ENCODE measurements at places on chromosomes 12 and 14.

GRCh38 chr12:52608826-52609630, 7.8 kb upstream of the KRT72 start:
- DNase-seq, result no peak

- no peak for DNase-seq
Observed at GRCh38 chr14:69430306-69430939, 31.9 kb downstream of the SLC39A9 start.

DNA sequence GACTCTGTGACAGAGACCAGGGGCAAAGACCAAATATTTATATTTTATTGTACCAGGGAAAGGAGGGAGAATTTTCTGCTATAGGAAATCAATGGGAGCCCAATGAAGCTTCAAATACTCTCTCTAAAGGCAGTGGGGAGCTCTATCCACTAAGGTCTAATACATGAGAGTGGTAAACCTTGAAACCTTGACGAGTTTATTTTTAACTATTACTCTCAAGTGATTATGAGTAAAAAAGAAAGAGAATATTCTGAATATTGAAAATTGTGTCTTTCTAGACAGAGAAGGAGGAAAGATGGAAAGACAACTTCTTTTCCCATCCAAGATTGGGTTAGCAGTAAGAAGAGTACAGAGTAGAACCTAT, 1722.1 kb upstream of the SEL1L start:
- DNase-seq, result no peak

DNA sequence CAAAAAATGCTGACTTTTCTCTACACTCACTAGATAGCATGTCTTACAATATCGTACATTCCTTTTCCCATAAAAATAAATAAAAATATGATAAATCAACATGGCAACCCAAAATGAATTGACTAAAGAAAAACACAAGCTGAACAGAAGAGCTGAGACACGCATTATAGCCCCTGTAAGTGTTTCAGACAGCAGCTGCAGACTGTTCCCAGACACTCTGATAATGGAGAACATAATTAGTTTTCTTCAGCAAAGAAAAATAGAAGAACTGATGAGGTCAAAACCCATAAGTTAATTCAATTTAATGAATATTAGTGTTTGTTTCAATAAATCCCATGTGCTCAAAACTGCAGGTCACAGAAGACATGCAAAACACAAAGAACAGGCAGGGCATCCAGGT, 23.8 kb downstream of the ST8SIA1 start:
- no peak for DNase-seq

DNA sequence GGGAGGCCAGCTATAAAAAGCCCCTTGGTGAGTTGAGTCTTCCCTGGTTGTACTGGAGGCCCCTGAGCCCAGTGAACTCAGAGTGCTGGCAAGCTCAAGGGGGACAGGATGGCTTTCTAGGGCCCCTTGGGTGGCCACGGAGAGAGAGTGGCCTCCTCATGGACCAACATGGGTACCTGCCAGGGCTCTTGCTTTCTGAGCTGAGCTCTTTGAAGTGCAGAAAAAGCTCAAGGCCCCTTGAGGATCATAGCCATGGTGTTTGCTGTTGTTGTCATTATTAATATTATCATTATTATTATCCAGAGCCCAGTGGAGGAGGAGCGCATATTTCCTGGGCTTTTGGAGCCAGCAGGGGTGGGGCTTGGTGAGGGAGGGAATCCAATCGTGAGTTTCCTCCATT, 6.7 kb downstream of the RNFT2 start:
- DNase-seq, result no peak

DNA sequence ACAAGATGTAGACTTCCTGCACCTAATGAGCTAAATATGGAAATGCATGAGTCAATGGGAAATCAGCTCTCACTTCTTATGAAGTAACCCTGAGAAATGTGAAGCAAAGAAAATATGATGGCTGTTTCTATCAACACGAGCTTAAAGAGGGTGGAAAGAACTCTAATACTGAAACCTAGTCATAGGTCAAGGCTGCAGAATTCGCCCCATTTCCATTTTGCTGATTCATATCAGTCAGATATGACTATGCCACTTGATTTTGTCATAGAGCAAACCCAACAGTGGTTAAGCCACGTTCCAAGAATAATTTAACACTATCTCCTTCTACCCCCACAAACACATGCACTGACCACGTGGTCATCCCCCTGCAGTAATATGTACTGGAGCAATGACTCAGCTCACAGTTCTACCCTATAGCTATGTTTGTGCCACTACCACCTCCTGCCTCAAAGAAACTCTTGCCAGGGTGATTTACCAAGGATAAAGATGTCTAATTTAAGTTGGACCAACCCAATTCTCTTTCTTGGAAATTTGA, 157.5 kb downstream of the TMTC3 start:
- no peak for DNase-seq

DNA sequence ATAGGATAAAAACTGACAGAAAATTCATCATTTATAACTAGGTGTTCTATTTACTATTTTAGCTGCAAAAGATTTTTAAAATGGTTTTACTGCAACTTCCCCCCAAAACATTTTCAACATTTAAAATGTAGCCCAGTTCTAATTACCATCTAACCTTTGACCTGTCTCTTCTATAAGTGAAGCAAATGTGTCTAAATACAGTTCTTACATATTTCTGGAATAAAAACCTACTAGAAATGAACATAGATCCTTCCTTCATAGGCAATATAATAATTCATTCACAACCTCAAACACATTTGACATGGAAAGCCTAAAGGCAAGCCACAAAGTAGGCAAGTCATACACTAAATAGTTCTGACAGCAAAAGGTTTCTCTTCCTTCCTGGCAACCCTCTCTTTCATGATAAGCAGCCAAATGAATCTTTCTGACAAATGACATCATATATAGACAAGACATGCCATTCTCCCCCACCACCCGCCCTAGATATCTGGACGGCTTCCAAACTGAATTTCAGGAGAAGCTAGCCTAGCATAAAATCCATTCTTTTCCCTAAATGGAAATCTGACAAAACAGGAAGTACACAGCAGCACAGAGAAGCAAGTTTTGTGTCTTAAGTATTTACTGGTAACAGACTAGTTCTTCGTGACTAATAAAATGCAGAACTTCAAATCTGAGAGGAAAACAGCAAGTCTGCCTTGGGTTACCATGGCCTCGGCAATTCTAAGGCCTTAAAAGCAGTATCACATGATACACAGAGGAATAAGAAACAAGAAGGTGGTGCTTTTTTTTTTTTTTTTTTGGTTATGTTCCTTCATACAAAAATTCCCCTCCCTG, 17.2 kb upstream of the ARID4A start:
- peak; percentile 62 for DNase-seq

GRCh38 chr12:109881752-109882151, 1.4 kb upstream of the GLTP start:
- DNase-seq, result no peak

DNA sequence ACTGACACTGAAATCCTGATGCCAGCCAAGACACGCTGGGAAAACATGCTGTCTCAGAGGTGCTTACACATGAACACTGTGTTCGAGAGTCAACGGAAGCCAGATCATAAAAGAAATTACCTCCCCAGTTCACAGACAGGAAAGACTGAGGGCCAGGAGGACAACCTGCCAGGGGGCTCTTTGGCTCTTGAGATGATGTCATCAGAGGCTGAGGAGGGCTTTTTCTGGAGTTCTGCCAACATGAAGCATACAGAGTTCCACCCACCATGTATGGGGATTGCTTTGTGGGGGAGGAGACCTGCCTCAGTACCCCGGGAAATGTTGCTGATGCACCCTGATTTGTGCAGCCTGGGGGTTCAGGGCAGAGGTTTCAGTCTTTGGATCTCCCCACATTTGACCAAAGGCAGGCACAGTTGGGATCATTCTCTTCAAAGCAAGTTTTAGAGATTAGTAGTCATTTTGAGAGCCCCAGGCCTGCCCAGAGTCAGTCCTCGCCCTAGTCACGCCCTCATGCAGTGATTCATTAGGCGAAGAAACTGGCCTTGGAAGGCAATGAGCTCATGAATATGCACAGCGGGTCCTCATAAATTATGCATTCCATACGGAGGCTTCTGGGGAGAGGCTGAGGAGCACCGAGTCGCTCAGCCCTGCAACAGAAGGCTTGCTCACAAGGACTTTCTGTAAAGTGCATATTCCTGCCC, 34.9 kb upstream of the EML1 start:
- DNase-seq, result no peak

DNA sequence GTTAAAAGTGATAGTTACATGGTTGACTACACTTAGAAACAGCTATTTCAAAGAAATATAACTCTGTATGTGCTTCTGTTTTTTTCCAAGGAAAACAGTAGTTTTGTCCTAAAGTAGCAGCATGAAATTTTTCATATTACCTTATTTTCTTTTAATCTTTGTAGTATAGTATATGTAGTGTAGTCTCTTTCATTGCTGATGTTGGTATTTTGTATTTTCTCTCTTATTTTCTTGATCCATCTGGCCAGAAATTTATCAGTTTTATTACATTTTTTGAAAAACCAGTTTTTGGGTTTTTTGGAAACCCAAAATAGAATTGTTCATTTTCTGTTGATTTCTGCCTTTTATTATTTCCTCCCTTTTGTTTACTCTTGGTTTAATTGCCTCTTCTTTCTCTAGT, 6.4 kb upstream of the RNU6-8 start:
- DNase-seq, result no peak

DNA sequence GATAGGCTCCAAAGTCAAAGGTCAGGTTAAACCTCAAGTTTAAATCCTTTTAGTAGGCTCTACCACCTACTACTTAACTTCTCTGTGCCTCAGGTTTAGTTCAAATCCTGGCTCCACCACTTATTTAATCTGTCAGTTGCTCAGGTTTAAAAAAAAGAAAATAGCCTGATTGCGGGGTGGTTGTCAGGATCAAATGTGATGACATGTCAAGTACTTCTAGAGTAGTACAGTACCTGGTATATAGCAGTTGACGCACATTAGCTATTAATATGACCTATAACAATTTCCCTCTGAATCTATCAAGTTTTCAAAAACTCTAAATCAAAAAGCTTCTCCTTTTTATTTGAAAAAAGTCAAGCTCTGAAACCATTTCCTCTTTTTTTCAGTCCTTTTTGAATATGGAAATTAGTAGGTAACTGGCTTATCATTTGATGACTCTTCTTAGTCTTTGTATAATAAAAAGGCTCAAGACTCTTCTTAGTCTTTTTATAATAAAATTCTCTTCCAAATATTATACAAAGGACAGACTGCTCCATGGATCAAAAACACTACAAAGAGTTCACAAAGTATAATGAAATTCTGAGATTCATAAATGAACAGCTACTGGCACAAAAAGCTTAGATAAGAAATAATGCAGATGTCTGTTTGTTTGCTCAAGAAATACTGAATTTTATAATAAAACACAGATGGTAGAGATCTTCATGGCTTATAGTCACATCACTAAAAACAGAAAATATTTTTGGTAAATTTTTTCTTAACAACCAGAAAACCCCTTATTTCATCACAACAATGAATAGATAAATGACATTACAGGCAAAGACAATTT, 5.0 kb downstream of the OSBPL8 start:
- no peak for DNase-seq

- DNase-seq, result no peak
Observed at GRCh38 chr14:59331217-59331616, 134.0 kb downstream of the GPR135 start.

- no peak for DNase-seq
Observed at GRCh38 chr14:105228562-105228961, 19.8 kb upstream of the BTBD6 start.

DNA sequence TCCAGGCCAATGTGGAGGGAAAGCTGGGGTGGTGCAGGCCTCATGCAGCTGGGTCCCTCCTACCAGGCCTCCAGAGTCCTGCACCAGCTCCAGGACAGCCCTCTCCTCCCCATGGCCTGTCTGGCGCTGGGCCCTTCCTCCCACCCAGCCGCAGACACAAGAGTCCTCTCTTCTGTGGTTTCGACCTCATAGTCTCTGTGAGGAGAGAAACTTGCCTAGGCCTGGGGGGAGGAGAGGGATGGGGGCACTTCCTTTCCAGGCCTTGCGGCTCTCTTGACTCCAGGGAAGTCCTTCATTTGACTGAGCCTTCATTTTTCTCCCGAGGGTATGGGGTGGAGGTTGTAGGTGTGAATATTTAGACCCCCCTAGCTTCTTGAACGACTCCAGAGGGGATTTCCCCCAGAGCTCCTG, 2.3 kb downstream of the MMP14 start:
- DNase-seq, result no peak

- DNase-seq, result no peak
Observed at GRCh38 chr14:32186248-32186647, 15.6 kb upstream of the RNU6-7 start.

DNA sequence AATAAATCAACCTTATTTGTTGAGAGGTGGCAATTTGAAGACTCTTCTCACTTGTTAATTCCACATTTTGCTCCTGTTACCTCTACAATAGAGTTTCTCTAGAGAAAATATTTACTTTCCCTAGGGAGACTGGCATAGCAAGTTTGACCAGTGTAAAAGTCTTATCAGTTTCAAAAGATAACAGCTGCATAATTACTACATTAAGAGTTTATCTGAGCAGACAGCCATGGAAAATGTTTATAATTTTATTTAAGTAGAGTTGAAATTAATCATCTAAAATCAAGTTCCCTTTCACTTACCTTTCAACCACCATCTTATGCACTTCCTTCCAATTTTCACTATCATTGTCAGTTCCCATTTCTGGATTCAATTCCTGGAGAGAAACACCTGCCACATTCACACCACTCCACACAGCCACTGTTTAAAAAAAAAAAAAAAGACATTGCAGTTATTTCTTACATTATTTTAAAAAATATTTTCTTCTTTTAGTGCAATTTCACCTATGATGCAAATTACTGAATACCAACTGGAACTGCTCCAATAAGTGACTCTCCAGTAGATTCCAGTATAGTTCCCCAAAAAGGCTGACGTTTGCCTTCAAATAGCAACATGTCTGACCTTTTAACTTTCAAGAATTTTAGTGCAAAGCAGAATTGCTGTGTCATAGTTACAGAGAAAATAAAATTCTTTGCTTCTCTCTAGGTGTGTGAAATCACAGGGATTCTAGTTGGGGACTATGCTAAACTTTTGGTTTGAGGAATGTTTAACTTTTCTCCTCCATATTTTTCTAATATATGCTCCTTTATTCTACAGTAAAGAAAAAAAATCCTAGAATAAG, 19.4 kb downstream of the LDHB start:
- no peak for DNase-seq

DNA sequence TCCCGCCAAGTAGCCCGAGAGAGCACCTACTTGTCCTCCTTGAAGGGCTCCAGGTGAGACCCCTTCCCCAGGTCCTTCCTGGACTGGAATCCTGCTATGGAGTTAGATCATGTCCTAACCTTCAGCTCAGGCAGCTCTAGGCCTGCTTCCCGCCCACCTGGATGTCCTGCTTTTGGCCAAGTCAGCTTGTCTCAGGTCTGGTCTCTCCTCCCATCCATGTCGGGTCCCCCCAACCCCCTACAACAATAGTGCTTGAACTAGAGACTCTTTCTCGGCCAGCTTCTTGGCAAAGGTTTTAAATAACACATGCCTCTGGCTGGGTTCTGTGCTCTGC, 3.6 kb downstream of the NAB2 start:
- DNase-seq, result no peak
